T-helper 1 cell (primary cell): ENCODE measurements at places on chromosomes 6 and 20.

DNA sequence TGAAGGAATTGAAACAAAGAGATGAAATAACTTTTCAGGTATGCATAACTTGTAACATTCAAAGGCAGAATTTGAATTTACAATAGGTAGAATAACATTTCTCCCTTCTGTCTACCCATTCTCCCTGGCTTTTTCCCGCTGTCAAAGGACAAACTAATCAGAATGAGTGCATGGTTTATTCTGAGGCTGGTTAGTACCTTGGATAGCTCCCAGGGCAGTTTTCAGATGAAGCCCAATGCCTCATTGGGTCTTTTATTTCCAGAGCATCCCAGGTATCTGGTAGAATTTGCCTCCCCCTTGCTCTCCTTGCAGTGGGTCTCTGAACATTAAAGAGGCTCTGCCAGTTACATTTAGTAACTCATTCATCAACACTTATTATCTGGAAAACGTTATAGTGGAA lies 665.5 kb downstream of the BCKDHB start:
- DNase-seq, result no peak

GRCh38 chr6:69102416-69102815 lies 467.3 kb downstream of the ADGRB3 start:
- DNase-seq, result no peak

- no peak for DNase-seq
Measured at GRCh38 chr20:59071216-59071615, 28.6 kb upstream of the PRELID3B start.

DNA sequence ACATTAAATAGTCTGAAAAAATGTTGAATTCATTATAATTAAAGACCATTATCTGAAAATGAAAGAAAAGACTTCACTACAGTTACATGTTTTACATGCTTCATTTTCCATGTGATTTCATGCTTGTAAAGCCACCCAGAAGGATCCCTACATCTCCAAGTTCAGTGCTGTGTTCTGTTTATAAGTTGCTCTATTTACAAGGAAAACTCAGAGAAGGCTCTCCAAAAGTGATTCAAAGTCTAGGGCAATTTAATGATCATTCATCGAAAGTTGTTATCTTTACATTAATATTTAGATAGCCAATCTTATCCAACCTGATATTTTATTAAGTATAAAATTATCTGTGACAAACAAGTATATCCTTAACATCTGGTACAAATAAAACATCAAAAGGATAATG lies 494.9 kb upstream of the RNF217 start:
- DNase-seq, result no peak
